ENCODE measurements at places on chromosomes 12 and 14. TPM values are rescaled to one million over a fixed set of nuclear protein-coding genes. Genes with fewer than 3 reads are reported as not detected.

GRCh38 chr12:87775784-87776183, 253.4 kb downstream of the C12orf50 start:
- H3K27ac ChIP-seq, result no peak overlapping the region
- H3K27me3 ChIP-seq, result no peaks in the 10 kb centered on the region
- no peaks in the 10 kb centered on the region for H3K4me1 ChIP-seq
- H3K4me3 ChIP-seq, result no peak overlapping the region
- no peak for DNase-seq

OR4E2 gene
- total RNA-seq, result not detected

CRIP1 gene
- 9.0 TPM for total RNA-seq

DNA sequence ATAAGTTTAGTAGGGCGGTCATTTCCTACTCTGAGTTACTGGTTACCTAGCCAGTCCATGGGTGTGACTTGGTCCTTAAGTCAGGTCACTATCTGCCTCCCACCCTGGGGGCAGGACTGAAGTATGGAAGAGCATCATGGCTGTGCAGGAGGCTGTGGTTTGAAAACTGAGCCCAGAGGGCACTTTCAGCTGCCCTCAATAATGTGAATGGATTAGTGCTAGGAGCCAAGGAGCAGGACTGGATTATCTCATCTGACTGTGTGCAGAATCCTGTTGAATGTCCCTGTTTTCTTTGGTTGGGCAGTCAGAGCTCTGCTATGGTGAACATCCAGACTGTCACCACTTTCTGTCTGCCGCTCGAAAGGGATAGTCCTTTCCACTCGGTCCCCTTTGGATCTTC, 1.6 kb downstream of the ATXN7L3B start:
- H3K36me3 ChIP-seq, result peaks cover 10% of the 10 kb centered on the region
- H3K27me3 ChIP-seq, result no peaks in the 10 kb centered on the region
- no peak for DNase-seq

GRCh38 chr14:23631702-23632460, 4.3 kb upstream of the DHRS2 start:
- H3K4me1 ChIP-seq, result peaks cover 19% of the 10 kb centered on the region
- H3K27ac ChIP-seq, result no peak overlapping the region
- H3K27me3 ChIP-seq, result peaks cover 3% of the 10 kb centered on the region
- peaks cover 9% of the 10 kb centered on the region for H3K36me3 ChIP-seq
- DNase-seq, result peak; percentile 90
- no peak overlapping the region for H3K4me3 ChIP-seq

- no peak overlapping the region for H3K27ac ChIP-seq
- H3K27me3 ChIP-seq, result no peaks in the 10 kb centered on the region
- H3K4me3 ChIP-seq, result no peak overlapping the region
- peaks cover 24% of the 10 kb centered on the region for H3K4me1 ChIP-seq
Observed at GRCh38 chr12:121618659-121619233, 7.6 kb upstream of the ORAI1 start.

- peaks cover 18% of the 10 kb centered on the region for H3K4me1 ChIP-seq
- no peak overlapping the region for H3K4me3 ChIP-seq
- no peak overlapping the region for H3K27ac ChIP-seq
- H3K36me3 ChIP-seq, result peaks cover 8% of the 10 kb centered on the region
- H3K27me3 ChIP-seq, result no peaks in the 10 kb centered on the region
Observed at GRCh38 chr14:94550041-94550440, 11.2 kb upstream of the SERPINA4 start.

All from WTC11 (cell line).